ENCODE measurements at places on chromosomes 4 and X.

- DNase-seq = no peak
Observed at GRCh38 chr4:101197350-101197749, 150.0 kb downstream of the PPP3CA start.

DNA sequence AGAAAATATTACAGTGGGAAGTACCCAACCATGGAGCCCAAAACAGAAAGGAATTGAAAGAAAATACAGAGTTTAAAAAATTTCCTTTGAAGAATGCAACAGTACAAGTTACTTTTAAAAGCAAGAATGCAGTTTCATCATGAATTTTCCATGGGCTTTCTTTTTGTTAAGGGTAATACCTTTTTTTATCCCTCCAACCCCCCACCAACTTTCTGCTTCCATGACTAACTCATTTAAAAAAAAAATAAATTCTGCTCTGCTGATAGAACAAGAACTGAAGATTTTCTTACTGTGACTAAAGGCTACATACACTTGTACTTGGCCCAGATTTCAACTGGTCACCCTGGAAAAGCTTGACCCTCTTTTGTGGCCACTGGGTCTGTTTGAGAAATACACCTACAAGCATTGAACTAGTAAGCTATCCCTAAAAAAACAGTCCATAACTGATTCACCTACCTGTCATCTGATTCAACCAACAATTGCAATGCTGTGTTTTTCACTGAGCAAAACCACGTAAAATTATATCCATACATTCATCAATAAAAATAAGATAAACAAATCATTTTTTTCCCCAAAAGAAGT lies 214.2 kb downstream of the NSUN7 start:
- DNase-seq = no peak

GRCh38 chrX:13689741-13690211 lies 848 bp downstream of the RAB9A start:
- no peak for DNase-seq

GRCh38 chr4:83335701-83336100 lies 1.1 kb upstream of the HPSE start:
- DNase-seq = no peak

DNA sequence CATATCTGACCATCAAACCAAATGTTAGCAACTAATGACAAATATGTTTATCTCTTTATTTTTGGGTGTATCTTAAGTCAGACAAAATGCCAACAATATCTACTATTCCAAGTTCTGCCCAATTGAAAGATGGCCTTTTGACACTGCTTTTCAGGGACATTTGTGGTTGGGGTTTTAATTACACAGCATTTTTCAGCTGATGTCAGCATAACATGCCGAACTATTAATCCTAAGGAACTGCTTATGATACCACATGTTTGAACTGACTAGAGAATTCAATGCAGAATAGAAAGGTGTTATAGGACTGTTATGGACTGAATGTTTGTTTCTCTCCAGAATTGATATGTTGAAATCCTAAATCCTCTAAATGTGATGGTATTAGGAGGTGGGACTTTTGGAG lies 445.1 kb downstream of the TMA16 start:
- no peak for DNase-seq

DNA sequence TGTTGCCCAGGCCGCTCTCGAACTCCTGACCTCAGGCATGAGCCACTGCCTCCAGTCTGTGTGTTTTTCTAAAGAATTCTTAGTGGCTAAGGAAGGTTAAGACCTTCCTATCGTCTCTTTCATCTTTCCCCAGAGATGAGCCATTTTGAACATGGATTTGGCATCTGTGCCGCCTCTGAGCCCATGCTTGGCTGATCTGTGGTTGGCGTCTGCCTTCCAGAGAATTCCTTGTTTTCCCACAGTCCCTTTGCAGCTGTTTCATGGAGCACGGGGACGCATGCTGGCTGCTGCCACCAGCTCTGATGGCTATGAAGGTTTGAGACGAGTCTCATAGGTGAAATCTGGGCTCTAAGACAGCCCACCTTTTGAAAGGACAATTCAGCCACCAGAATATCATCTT lies 60.4 kb downstream of the SHROOM2 start:
- DNase-seq = no peak

GRCh38 chr4:8613421-8614364 lies 21.1 kb downstream of the CPZ start:
- no peak for DNase-seq

- no peak for DNase-seq
Observed at GRCh38 chr4:82429728-82430192, 502 bp downstream of the HNRNPDL start.

DNA sequence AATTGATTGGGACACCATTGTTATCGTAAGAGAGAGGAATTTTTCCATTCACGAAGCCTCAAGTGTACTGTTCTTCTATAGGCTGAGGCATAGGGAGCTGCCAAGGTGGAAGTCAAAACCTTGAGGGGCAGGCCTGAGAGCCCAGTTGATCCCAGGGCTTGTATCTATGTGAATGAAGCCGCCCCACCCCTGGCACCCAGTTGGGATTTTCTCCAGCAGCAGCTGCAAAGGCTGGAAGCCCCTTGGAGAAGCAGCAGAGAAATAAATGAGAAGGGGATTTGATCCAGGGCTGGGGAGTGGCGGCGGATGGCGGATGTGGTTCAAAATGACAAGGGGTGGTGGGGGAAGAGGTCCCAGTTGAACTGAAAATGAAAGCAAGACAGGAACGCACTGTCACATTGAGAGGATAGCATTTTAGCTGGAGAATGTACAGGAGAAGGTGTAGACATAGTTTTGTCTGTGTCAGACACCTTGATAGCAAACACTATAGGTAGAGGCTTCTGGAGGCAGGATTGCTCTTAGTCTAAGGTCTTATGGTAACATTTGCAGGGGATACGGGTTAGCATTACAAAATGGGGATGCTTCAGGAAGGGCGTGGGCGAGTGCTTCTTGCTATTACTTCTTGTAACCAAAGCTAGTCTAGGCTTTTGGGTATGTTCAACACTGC lies 32.6 kb downstream of the DOCK11 start:
- DNase-seq = peak; percentile 20

DNA sequence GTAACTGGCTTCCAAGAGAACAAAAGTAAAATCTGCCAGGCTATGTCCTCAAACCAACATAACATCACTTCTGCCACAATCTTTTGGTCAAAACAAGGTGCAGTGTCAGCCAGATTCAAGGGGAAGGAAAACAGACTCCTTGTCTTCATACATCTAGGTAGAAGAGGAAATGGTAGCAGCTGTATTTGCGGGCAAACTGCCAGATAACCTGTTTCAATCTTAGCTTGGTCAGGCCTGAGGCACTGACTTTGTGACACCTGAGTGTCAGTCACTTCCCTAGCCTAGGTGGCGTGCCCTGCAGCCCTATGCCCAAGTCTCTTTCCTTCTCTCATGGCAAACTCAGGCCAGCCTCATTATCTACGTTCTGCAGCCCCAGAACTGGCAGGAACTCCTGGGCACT lies 146.2 kb upstream of the JADE1 start:
- no peak for DNase-seq

GRCh38 chrX:130091980-130092522 lies 18.2 kb downstream of the ELF4 start:
- DNase-seq = peak; percentile 86

GRCh38 chr4:3047464-3048286 lies 26.7 kb downstream of the HTT-AS start:
- peak; percentile 75 for DNase-seq

GRCh38 chr4:141432000-141432712 lies 204.2 kb upstream of the IL15 start:
- DNase-seq = no peak

GRCh38 chr4:8209181-8209874 lies 10.2 kb downstream of the SH3TC1 start:
- DNase-seq = no peak

DNA sequence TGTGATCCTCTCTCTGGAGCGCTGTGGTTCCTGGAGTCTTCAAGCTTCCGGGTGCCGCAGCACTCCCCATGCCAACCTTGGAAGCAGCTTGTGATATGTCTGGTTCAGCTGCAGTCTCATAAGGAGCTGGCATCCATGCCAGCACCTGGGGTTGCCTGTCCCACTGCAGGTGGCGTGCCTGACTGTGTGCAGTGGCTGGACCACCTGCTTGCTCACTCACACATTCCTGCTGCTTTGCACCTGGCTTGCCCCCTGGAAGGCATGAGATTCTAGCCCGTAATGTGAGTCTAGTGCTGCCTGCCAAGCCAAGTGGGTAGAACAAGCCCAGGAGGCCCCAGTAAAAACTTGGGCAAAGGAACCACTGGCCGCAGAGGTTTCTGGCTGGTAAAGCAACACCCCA lies 687.2 kb upstream of the AADAT start:
- DNase-seq = no peak

DNA sequence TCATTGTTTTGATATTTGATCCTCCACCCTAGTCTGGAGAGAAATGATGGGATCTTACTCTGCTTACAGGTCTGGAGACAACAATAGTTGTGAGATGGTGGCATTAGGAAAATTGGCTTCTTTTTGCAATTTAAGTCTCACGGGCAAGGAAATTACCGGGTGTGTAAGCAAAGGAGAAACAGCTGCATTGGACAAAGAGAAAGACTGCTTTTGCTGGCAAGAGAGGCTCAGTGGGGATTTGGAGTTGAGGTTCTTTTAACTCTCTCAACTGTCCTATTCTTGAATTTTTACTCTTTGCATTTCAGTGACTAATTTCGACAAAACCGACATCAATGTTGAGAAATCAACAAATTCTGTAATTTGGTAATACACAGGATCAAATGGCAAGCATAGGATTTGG lies 2.3 kb upstream of the SERPINA7 start:
- no peak for DNase-seq

GRCh38 chrX:40418146-40418812 lies 162.5 kb upstream of the ATP6AP2 start:
- no peak for DNase-seq

- DNase-seq = peak; percentile 9
Observed at GRCh38 chrX:100931218-100931924, 2.7 kb upstream of the XKRX start.

DNA sequence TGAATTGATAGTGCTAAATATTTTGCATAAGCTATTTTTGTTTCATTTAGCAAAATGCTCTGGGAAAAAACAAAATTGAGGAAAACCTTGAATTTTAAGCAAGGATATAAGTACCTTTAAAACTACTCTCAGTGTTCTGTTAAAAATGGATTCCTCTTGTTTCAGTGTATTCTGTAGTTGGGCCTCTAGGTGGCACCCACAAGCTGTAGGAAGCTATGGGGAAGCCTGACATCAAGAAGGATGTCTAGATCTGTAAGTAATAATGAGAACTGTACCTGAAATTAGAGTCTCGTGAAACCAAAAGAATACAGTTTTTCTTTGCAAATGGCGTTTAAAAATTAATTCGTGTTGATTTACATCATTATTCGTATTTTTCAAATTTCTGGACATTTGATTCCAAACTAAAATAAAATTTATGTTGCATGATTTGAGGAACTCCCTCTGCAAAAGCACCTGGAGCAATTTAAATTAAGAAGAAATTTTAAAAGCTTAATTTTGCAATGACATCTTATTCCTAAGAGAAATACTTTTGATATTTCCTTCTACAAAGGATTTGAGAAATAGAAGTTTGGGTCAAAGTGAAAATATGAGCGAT lies 51.2 kb downstream of the TMPRSS11E start:
- peak; percentile 4 for DNase-seq

GRCh38 chr4:7288751-7289523 lies 96.6 kb downstream of the SORCS2 start:
- DNase-seq = no peak

- DNase-seq = no peak
Observed at GRCh38 chr4:71784569-71785197, 804 bp upstream of the GC start.

DNA sequence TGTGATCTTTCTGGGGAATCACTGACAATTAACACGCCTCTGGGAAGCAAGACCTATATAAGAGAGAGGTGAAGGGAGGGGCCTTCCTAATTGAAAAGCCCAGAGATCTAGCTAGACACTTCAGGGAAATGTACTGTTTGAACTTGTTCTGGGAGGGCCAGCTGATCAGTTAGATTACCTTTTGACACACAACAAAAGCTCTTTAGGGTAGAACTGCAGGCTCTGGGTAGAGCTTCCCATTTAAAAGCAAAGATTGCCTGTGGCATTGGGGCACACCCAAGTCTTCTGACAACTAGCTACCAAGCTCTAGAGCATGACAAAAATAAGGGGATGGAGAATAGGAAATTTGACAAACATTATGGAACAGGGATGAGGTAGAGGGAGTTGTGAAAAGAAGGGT lies 26.3 kb downstream of the AREG start:
- DNase-seq = no peak

DNA sequence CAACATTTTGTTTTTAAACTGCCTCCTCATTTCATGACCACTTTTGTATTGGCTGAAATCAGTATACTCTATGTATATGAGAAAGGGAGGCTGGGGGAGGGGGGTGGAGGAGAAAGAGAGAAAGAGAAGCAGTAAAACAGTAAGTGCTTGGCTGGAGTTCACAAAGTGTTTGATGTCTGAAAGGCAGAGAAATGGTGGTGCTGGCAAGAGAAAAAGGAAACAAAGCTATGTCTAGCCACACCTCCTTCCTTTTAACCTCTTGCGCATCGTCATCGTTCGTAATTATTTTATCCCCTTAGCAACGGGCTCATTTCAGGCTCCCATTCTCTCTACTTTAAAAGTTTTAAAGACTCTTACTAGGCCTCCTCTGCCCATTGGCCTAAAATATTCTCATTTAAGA lies 25.6 kb downstream of the RPA4 start:
- DNase-seq = no peak

DNA sequence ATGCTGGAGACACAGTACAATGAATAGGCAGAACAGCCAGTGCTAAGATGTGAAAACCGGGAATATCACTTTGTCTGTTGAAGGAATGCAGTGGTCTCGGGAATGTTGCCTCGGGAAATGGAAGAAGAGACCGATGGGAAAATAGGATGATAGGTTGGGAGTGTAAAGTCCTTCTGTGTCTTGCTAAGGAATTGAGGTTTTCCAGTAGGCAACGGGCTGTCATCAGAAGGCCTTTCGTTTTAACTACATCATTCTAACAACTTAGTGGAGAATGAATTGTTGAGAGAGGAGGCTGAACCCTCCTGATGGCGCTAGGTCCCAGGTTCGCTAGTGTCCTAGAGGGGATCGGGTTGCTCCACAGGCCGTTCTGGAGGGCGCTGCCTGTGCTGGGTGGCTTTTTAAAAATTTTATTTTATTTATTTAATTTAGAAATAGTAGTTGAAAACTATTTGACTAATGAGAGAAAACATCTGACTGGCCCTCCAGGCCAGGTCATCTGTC lies 730 bp downstream of the VBP1 start:
- no peak for DNase-seq

- no peak for DNase-seq
Observed at GRCh38 chrX:149312988-149313387, 192.1 kb downstream of the IDS start.

DNA sequence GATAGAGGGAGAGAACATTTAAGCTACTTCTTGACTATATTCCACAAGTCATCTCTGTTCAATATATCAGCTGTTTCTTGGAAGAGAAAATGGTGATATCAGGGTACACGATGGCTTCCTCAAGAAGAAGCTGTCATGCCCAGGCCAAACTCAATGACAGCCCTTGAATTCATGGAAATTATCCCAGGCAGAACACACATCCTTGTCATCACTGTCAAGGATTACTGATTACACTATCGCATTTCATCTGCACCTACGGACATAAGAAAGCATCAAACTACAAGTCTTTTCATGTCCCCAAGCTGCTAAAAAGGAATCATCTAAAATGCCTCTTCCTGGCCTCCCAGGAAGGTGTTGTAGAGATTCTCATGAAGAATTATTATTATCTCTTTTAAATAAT lies 165.2 kb upstream of the SLC7A11 start:
- no peak for DNase-seq
